ENCODE measurements at places on chromosomes 2 and 18. TPM values are rescaled to one million over a fixed set of nuclear protein-coding genes. Genes with fewer than 3 reads are reported as not detected.

The ALLC gene
- not detected for total RNA-seq

The PDE6D gene
- 23.6 TPM for total RNA-seq

- H3K27ac ChIP-seq, result no peak overlapping the region
- no peaks in the 10 kb centered on the region for H3K36me3 ChIP-seq
- no peaks in the 10 kb centered on the region for H3K4me1 ChIP-seq
- H3K27me3 ChIP-seq, result no peaks in the 10 kb centered on the region
Measured at GRCh38 chr2:131043199-131044074, 49.8 kb downstream of the FAM168B start.

The KATNAL2 gene
- 5.2 TPM for total RNA-seq
